Coronary artery (tissue), 2 donors: ENCODE measurements at places on chromosomes 6 and 20.

GRCh38 chr6:73017476-73017875, 207.8 kb downstream of the KHDC1L start:
- no peak for DNase-seq

GRCh38 chr6:6333501-6333900, 13.0 kb upstream of the F13A1 start:
- no peak for DNase-seq

DNA sequence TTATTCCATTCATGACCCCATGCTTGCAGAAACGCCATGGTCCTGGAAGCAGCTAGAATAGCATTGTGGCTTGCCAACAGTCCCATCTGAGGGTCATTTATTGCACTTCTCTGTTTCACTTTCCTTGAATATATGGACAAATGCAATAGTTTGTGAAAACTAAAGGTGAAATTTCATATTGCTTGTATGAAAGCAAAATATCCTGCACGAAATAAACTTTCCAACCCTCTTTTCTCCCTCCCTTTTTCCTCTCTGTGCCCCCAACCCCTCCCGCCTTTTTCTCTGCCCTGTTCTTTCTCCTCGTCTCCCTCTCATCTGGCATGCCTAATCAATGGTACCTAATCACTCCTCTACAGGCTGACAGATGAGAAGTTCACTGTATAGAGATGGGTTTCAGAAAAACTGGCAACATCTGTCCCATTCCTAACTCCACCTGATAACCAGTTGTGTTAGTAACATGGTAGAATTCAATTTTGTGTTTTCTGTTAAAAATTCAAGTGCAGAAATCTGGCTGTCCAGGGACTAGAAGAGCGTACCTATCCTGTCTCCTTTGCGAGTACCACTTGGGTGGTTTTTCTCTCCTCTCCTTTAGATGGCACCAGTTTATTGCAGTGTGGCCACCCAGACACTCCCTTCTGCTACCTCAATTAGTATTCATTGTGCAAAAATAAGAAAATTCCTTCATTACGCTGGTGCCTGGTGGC, 198.6 kb downstream of the FOXA2 start:
- no peak for DNase-seq

- DNase-seq, result no peak
Measured at GRCh38 chr20:56400001-56400640, 7.7 kb downstream of the CSTF1 start.

GRCh38 chr6:36544228-36544627, 3.1 kb downstream of the STK38 start:
- no peak for DNase-seq

DNA sequence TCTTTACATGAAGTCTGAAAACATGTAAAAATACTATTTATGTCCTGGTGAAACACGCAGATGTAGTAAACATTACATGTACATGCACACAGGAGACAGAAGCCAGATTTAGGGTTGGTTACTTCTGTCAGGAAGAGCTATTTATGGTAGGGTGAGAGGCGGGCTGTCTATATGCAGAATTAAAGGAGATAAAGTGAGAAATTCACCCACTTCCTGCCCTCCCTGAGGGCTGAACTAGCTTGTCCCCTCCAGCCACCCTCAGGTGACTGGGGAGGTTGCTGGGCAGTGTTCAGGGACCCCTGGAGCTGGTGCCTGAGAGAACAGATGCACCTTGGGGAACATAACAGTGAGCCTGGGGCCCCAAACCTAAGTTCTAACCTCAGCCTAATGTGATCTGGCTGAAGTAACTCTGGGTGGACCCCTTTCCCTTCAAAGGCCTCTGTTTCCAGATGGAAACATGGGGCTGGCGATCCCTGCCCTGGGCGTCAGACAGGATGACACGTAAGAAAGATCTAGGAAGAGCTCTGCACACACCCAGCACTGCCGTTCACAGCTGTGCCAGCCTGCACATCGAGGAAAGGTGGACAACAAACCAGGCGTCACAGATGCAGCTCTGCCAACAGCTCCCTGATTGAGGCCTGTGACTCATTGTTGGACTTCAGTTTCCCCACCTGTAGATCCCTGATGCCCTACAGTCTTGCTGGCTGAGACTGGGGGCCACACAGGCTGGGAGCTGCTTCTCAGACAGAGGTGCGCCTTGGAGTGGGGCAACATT, 1.3 kb downstream of the PI16 start:
- no peak for DNase-seq

DNA sequence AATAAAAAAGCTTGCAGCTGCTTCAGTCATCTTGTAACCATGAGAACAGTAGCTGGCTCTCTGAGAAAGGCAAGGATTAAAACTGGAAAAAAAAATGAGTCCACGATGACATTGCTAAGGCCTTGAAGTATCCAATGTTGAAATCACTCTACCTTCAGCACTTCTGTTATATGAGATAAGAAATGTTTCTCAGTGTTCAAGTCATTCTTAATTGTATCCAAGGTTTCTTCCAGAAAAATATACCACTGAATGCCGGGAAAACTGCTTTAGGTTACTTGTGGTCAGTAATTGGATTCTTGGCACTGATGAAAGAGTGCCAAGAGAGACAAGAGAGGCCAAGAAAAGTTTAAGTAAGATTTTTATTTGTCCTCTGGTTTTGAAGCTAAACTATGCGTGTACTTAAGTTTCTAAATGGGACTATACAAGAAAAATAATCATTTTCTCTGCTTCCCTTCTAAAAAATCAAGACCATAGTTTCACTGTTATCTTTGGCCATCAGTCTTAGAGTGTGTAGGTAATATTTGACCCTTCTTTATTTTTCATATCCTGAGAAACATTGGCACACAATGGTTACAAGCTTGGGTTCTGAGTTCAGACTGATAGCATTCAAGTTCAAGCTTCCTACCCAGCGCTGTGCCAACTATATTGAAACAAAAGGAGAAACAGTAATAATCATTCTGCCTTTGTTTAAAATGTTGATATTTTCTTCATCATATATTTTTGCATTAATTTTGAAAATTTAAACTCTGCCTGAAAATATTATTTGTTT, 84.6 kb downstream of the TRDN start:
- no peak for DNase-seq

GRCh38 chr6:14754751-14755513, 490.9 kb upstream of the JARID2 start:
- DNase-seq, result no peak

GRCh38 chr20:689348-689747, 13.7 kb upstream of the SCRT2 start:
- DNase-seq, result no peak

DNA sequence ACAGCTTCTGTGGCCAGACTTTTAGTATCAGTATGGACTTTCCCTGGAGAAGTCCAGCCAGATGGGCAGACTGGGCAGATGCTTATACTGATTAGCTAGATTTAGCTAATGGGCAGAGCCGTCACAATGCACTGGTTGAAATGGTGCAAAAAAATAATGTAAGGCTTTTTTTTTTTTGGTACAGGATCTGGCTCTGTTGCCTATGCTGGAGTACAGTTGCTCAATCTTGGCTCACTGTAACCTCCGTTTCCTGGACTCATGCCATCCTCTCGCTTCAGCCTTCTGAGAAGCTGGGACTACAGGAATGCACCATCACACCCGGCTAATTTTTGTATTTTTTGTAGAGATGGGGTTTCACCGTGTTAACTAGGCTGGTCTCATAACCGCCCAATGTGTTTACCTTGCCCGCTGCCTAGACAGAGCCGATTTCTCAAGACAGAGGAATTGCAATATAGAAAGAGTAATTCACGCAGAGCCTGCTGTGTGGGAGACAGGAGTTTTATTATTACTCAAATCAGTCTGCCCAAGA, 16.4 kb upstream of the KIFC1 start:
- DNase-seq, result peak; percentile 79

GRCh38 chr6:160678744-160679401, 14.8 kb upstream of the LPA start:
- DNase-seq, result no peak

DNA sequence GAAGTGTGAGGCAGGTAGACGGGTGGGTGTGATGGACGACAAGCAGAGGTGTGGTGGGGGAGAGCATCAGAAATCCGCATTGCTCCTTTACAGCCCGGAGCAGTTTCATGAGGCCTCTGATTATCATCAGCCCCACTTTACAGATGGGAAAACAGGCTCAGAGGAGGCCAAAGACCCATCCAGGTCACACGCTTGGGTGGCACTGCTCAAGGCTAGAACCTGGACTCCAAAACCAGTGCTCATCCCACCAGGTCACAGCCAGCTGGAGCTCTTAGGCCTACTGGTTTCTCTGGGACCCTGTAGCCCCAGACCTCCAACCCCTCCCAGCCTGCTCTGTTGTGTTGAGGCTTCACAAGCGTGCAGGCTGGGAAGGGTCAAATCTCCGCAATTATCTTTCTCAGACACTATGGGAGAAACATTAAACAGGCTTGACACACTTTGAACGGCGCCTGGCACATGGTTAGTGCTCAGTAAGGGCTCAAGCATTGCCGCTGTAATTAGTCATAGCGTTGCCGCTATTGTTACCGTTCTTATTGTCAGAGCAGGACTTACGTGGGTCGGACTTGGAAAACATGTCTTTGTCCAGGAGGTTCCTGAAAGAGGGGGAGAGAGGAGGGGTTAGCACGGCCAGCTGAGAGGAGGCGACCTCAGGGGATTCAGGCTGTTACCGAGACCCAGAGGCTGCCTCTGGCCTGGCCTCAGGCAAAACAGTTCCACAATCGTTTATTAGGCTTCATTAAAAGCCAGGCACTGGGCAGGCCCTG, 16.6 kb downstream of the CPNE5 start:
- no peak for DNase-seq
